Caki2 (cell line): ENCODE measurements at places on chromosomes 2 and 18. TPM values are rescaled to one million over a fixed set of nuclear protein-coding genes. Genes with fewer than 3 reads are reported as not detected.
A peak's percentile ranks its signal among the peaks of the same experiment; 100 is the strongest.

Gene ATP6V1C2
- not detected in 2 replicates for total RNA-seq

Gene FSIP2
- 0.03 TPM in 1 of 2 replicates, not detected in the other for total RNA-seq

Gene FLACC1
- 1.2 TPM in 1 of 2 replicates, not detected in the other for total RNA-seq

Gene LHCGR
- total RNA-seq: not detected in 2 replicates

Gene LBX2
- total RNA-seq: 28.5 and 41.0 TPM in 2 replicates

Gene EMILIN2
- 5.8 and 27.3 TPM in 2 replicates for total RNA-seq

Gene DYNAP
- total RNA-seq: not detected in 2 replicates

Gene GPBAR1
- total RNA-seq: 0.12 TPM in 1 of 2 replicates, not detected in the other

Gene CCBE1
- 0.17 TPM in 1 of 2 replicates, not detected in the other for total RNA-seq

Gene EN1
- total RNA-seq: 0.10 TPM in 1 of 2 replicates, not detected in the other

Gene CYRIA
- 10.7 TPM in 2 replicates for total RNA-seq

GRCh38 chr18:49646873-49647272 is 85.0 kb downstream of the LIPG start:
- DNase-seq: no peak

DNA sequence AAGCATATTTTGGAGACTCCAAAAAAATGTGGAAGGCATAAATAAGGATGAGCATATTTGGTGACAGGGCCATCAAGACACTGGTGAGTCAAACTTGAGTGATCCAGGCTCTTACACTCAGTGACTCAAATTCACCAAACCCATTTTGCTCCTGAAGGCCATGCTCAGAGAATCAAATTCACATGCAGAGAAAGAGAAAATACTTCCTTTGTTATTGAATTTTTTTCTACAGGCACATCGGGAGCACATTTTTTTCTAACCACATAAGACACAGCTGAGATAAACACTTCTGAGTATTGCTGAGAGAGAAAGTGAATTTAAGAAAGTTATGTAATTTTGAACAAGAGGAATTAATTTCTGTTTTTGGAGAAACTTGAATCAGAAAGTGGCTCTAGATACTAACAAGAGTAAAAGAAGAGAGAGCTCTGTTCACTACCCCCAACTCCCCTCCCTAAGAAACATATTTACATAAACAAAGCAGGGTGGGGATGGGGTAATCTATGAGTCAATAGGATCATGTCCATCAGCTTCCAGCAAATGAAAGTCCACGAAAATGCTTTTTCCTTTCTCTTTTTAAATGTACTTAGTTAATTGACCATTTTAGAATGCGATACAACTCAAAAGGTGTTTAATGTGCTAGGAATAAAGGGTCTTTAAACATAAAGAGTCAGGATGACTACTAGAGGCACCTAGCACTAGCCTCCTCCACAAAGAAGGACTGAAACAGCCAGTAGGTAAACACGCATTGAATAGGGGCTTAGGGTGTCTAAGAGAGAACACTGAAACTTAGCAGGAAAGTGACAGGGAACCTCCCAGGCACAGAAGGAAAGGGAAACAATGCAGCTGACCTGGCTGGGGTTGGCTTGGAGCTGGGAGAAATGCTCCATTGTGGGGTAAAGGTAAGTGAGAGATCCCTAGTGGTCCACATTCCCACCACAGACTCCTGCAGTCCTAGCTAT is 152.3 kb downstream of the KCNE4 start:
- DNase-seq: no peak

- DNase-seq: no peak
Observed at GRCh38 chr18:11482271-11482670, 127.1 kb upstream of the SLC35G4 start.

DNA sequence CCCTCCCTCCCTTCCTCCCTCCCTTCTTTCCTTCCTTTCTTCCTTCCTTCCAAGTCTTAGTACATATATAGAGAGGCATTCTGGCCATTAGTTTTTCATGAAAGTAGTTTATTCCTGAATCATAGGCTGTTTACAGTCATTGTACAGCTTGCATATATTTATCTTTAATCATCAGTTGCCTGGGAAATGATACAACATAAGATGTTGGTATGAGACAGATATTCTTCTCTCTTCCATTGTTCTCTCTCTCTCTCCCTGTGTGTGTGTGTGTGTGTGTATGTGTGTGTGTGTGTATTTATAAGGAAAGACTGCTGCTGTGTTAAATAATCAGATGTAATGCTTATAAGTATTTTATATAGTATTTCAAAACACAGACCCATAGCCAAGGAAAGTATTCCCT is 289.8 kb upstream of the UBE2E3 start:
- DNase-seq: no peak

- DNase-seq: no peak
Observed at GRCh38 chr2:33222309-33222708, 254.1 kb upstream of the RASGRP3 start.

GRCh38 chr2:7053650-7054265 is 136.5 kb downstream of the RNF144A start:
- no peak for DNase-seq

- DNase-seq: peak; percentile 55
Observed at GRCh38 chr2:127153691-127154158, 46.8 kb upstream of the BIN1 start.

GRCh38 chr2:150100336-150100735 is 387.1 kb downstream of the RND3 start:
- no peak for DNase-seq

DNA sequence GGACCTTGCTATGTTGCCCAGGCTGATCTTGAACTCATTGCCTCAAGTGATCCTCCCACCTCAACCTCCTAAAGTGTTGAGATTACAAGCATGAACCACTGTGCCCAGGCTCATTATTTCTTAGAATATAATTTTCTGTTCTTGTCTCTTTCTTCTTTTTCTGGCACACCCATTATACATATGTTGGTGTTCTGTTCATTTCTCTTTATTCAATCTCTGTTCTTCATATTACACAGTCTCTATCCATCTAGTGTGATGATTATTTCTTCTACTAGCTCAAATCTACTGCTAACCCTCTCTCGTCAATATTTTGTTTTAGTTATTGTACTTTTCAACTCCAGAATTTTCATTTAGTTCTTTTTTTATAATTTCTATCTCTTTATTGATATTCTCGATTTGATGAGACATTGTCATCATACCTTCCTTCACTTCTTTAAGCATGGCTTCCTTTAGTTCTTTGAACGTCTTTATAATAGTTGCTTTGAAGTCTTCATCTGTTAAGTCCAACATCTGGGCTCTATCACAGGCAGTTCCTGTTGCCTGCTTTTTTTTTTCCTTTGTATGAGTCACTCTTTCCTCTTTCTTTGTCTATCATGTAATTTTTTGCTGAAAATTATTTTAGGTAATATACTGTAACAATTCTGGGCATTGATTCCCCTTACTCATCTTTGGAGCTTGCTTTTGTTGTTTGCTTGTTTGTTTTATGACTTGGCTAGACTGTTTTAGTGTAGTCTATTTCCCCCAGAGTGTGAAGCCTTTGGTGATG is 196.4 kb upstream of the NABP1 start:
- no peak for DNase-seq

DNA sequence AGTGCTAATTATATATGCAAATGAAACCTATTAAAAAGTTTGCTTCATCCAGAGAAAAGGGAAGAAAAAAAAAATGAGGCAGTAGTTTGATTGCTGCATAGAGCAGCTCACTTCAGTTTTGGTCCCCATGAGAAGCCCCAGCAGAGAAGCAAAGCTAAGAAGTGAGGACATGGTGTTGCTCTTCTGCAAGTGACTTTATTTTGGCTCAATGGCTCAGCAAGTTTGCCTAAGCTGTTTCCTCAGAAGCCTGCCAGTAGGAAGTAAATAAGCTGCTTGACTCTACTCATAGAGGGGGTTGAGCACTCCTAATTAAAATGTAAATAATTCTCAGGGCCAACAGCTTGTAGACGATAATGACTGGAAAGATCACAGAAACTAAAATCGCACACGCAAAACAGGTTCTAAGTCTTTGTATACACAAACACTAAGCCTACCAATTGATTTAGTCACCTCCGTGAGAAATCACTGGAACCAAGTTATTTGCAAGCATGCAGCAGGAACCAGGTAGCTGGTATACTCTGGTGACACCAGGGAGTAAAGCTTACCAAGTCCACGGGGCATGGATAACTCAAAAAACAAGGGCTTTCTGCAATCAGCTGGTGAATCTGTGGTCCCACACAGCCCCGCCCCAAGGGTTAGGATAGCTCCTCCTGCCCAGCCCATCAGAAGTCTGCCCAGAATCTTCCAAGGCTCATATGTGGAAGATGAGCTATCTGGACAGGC is 39.7 kb upstream of the NABP1 start:
- no peak for DNase-seq

DNA sequence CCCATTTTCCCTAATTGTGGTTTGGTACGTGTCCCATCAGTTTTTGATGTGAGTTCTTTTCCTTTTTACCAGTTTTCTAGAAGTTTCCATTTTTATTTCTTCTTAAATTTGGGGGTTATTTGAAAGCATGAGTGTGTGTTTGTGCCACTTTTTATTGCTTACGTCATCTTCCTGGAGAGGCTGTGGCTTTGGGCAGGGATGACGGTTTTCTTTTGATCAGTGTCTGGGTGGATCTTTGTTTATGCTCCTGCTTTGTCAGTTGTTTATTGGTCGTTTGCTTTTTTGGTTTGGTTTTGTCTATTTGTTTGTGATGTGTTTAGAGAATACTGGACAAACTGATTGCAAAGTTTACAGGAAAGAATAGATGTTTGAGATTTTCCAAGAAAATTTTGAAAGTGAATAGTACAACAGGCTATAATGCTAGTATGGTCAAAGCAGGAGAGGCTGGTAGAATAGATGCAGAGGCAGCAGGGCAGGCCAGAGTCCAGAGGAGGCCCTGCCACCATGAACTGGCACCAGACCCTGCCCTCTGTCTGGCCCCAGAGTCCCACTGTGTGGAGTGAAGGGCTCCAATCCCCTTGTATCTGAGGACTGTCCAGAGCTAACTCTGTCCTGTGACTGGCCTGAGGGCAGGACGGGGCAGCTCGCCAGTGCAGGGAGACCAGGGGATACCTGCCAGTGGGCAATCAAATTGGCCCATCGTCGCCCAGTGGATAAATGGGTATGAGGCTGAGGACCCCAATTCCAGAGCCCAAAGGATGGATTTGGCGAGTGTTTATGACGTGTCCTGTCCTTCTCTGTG is 23.4 kb upstream of the SNED1 start:
- no peak for DNase-seq

- no peak for DNase-seq
Observed at GRCh38 chr2:75549401-75550253, 11.1 kb downstream of the EVA1A start.

- DNase-seq: peak; percentile 54
Observed at GRCh38 chr2:42141687-42142546, 27.2 kb upstream of the EML4 start.

- no peak for DNase-seq
Observed at GRCh38 chr2:177688844-177689243, 296.3 kb downstream of the AGPS start.

- no peak for DNase-seq
Observed at GRCh38 chr2:36871068-36871707, 95.1 kb downstream of the STRN start.

DNA sequence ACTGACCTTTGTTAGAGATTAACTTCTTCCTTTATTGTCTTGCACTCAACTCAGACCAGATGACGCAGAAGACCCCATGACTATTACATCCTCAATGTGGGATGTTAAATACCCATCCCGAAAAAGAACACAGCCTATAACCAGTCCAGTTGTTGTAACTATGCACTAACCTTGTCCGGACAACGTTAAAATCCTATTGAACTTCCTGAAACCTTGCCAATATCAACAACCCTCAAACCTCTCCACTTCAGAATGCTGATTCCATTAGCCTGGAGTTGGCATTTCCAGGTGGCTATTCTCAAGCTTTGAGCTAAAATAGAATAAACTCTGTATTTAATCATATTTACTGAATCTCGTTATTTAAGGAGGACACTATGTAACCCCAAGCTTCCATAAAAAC is 13.6 kb downstream of the NMS start:
- DNase-seq: no peak

DNA sequence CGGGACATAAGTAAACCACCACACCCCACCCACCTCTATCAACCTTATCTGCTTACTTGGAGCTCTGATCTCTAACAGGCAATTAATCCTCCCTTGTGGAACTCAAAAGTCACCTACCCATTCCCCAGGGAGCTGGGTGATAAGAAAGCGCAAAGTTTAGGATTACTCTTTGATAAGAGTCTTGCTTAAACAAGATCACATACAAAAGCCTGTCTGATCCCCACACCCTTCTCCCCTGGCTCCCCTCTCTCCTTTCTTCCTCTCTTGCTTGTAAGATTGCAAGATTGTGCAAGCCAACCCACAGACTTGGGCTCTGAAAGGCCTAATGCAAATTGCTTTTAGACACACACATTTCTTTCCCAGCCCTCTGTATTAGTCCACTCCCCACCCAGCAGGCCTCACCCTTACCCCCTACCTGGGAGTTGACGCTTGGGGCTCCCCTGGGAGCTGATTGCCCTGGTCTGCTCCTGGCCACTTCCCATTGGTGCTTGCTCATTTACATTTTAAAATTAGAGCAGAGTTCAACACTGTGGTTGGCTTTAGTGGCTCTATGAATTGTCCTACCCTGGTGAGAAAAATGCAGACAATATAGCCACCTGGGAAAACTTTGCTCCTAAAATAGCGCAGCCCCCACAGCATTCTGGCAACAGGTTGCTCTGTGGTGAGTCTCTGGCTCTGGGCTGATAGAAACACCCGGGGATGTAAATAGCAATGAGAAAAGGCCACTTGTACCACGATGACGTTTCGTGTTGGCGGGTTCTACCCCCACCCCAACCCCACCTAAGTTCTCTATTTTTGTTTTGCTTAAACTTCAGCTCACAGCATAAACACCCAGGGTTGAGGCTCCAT is 92.8 kb upstream of the MSH2 start:
- DNase-seq: peak; percentile 50

DNA sequence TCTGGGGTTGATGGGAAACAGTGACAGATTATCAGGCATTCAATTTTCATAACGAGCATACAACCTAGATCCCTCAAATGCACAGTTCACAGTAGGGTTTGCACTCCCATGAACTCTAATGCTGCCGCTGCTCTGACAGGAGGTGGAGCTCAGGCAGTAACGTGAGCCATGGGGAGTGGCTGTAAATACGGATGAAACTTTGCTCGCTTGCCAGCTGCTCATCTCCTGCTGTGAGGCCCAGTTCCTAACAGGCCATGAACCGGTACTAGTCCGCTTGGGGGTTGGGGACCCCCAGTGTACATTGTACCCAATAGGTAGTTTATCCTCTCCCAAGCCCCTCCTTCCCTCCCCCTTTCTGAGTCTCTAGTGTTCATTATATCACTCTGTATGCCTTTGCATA is 94.6 kb downstream of the PTH2R start:
- no peak for DNase-seq

GRCh38 chr2:32235315-32235714 is 29.4 kb downstream of the NLRC4 start:
- no peak for DNase-seq

- no peak for DNase-seq
Observed at GRCh38 chr2:144586476-144586875, 66.6 kb upstream of the ZEB2 start.

- DNase-seq: no peak
Observed at GRCh38 chr2:238912228-238912915, 64.5 kb downstream of the TWIST2 start.
